ENCODE measurements at places on chromosomes 1 and 21.

DNA sequence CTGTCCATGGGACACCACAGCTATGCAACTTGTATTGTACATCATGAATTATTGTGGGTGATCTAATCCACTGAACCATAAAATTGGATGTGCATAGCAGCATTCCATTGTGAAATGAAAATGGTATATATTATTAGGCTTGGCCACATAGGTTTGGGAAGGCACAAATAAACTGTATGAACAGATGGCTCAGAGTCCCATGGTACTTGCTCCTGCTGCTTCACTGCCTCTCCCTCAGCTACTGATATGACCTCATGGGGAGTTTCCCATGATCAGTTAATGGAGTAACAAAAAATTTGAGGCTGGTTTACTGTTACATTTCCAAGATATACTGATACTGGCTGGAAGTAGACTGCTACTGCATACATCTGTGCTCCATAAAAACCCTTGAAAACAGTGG is 152.7 kb upstream of the NEGR1 start:
- DNase-seq = no peak

- DNase-seq = no peak
Measured at GRCh38 chr1:3714284-3714741, 37.9 kb upstream of the CCDC27 start.

GRCh38 chr1:110634086-110634454 is 27.9 kb upstream of the KCNA2 start:
- DNase-seq = no peak

DNA sequence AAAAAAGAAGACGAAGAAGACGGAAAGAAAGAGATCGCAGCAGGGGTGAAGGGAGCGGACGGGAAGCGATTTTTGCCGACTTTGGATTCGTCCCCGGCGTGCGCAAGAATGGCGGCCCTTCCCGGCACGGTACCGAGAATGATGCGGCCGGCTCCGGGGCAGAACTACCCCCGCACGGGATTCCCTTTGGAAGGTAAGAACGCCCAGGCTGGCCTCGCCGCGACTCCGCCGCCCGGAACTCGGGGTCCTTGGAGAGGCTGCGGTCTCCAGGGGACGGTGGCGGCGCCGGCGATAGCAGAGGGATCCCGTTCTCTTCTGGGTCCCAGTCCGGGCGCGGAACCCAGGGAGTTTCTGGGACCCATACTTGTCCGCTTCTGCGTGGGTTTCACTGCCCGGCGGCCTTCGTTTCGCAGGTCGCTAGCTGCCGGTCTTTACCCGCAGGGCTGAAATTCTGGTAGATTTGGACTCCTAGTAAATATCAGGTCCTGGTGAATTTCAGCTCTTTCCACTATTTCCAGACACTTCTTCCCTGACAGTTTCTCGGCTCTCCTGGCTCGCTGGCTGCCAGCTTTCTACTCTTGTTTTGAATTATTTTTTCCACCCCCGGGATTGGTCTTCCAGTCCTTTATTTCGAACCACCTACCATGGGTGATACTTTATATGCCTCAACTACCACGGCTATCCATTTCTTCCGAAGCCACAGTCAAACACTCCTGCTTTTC is 1.0 kb downstream of the PAX7 start:
- no peak for DNase-seq

- DNase-seq = no peak
Measured at GRCh38 chr1:25583519-25584370, 32.8 kb upstream of the MAN1C1 start.

- no peak for DNase-seq
Measured at GRCh38 chr1:165883056-165883455, 55.6 kb downstream of the UCK2 start.

DNA sequence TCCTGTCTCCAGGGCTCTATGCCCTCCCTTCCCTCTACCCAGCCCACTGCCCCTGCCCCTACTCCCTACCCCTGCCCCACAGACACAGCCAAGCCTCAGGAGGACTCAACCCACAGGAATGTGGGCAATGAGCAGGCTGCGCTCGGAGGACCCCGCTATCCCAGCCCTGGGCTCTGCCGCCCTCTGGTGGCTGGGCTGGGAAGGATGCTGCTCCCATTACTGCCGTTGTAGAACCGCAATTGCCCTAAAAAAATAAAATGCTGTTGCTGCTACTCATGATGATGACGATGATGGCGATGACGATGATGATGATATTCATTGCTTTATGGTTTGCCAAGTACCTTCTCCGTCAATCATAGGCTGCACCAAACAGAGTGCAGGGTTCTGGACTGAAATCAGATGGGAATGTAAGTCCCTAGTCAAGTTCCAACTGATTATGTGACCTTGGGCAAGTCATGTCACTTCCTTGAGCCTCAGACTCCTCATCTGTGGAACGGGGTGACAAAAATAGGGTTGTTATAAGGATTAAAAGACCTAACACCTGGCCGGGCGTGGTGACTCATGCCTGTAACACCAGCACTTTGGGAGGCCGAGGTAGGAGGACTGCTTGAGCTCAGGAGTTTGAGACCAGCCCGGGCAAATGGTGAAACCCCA is 24.6 kb downstream of the ARHGEF19 start:
- DNase-seq = peak; percentile 78

- DNase-seq = no peak
Measured at GRCh38 chr1:162951553-162952315, 90.8 kb upstream of the CCDC190 start.

- DNase-seq = no peak
Measured at GRCh38 chr1:93979040-93979717, 69.9 kb upstream of the GCLM start.

GRCh38 chr1:61081144-61081685 is 1.1 kb upstream of the NFIA start:
- no peak for DNase-seq

DNA sequence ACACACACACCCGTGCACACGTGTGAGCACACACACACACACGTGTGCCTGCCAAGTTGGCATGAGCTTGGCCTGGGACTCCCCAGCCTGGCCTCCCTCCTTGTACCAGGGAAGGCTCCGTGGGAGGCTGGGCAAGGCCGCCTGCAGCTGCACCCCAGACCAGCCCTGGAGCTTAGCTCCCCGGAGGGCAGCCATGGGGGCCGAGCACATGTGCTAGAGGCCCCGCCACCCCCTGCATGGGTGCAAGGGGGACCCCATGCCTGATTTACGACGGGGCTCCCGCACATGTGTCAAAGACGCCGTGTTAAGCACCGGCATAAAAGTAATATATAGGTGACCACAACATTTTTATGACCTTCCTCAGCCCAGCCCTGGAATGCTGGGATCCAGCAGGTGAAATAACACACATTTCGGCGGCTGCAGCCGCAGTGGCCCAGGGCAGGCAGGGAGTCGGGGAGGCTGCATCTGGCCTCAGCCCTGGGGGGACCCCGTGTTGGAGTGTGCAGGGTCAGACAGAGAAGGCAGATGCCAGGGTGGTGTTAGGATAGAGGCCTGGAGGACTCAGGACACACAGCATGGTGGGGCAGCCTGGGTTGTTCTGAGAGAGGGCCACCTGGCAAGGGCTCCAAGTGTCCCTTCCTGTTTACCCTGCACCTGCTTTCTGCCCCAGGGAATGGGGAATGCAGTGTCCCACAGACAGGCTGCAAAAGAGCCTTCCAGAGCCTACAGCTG is 56.3 kb downstream of the WNT9A start:
- DNase-seq = no peak
